Stimulated activated CD4-positive, alpha-beta T cell treated with anti-CD3 and anti-CD28 coated beads, Interleukin-2, amount 100 ng/mL, for 24 hours (primary cell): ENCODE measurements at places on chromosomes 2 and 18.

- DNase-seq = peak; percentile 79
Measured at GRCh38 chr2:219352448-219353023, 20.0 kb upstream of the RESP18 start.

- DNase-seq = peak; percentile 49
Measured at GRCh38 chr2:15939854-15940660, at the start of gene MYCN. MYCN (plus strand) TSS chr2:15940550; CDS start chr2:15942065, 1,515 bp downstream.

DNA sequence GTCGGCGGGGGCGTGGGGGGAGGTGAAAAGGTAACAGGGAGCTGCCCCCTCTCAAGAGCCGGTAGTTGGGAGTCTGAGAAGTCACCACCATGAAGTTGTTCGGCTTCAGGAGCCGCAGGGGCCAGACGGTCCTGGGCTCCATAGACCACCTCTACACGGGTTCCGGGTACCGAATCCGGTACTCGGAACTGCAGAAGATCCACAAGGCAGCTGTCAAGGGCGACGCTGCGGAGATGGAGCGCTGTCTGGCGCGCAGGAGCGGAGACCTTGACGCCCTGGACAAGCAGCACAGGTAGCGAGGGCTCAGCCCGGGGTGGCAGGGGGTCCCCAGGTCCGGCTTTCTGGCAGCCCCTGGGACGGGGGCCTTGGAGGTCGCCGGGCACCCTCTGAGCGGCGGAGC is 47.1 kb upstream of the ZNF519 start:
- DNase-seq = peak; percentile 24

- no peak for DNase-seq
Measured at GRCh38 chr2:224894356-224894755, 147.9 kb downstream of the DOCK10 start.
